ENCODE measurements at places on chromosomes 1 and 21. TPM values are rescaled to one million over a fixed set of nuclear protein-coding genes. Genes with fewer than 3 reads are reported as not detected.

- no peak for DNase-seq
These were observed 65.1 kb downstream of the COL18A1 start for GRCh38 chr21:45470087-45470515.

- no peak for DNase-seq
These were observed 23.9 kb upstream of the ABCA4 start for GRCh38 chr1:94144836-94145235.

GRCh38 chr1:213417846-213418245, 366.8 kb downstream of the RPS6KC1 start:
- DNase-seq: no peak

DNA sequence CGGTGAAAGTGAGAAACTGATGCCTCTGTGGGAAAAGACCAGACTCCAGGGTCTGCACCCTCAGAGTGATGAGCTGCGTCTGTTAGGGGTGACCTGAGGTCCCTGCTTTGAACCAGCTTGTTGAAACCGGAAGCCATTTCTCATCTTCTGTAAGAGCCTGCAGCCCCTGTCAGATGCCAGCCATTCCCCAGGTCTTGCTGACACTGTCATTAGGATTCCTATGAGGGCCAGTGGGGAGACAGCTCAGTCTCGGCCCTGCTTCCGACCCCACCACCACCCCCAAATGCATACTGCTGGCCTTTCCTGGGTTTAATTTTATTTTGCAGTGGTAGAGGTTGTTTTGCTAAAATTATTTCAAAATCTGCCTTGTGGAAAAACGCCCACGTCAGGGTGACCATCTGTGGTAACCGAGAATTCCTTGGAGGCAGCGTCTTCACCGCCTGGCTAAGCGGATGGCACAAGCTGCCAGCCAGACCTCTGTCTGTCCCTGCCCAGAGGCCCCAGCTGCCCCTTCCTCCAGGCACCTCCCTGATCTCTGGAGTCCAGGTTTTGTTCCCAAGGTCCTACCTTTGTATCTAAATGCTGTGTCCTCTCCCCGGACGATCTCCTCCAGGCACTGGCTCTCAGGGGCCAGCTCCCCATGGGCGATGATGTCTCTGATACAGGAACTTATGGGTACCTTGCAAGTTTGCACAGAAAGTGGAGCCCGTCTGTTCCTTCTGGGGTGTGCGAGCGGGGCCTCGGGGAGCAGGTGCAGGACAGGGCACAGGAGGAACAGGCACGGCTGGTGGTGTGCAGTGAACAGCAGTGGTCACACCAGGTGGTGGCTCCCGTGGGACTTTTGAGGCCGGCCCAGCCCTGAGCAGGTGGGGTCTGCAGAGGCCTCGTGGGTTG, 49.9 kb downstream of the PRKCZ start:
- no peak for DNase-seq

- no peak for DNase-seq
These were observed 115.2 kb upstream of the TSPAN2 start for GRCh38 chr1:115204513-115204912.

DNA sequence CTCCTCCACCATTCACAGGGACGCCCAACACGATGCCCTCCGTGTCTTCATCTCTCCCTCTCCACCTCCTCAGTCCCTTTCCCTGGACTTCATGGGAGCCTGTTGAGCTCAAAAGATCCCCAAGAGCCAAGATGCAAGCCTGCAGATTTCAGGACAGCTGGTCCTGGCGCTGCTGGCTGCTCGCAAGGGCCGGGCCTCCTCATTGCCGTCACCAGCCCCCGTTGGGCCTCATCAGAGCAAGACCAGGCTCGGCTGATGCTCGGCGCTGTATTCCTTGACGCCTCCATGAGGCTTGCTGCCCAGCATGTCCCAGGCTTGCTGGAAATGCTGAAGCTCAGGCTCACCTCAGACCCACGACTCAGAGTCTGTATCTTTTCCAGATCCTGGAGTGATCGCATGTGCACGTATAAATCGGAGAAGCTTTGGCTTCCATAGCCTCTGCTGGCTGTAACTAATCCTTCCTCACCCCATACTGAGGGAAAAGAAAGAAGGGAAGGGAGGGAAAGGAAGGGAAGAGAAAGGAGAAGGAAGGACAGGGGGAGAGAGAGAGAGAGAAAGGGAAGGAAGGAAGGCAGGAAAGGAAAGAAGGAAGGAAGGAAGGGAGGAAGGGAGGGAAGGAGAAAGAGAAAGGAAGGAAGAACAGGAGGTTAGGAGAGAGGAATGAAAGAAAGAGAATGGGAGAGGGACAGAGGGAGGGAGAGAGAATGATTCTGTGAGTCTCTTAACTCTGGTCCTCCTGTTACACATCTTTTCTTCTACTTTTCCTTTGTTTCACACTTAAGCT, 94.6 kb downstream of the KCNJ15 start:
- no peak for DNase-seq

GRCh38 chr1:192812420-192813209, 3.8 kb downstream of the RGS2 start:
- DNase-seq: no peak

- no peak for DNase-seq
These were observed 2.1 kb upstream of the A3GALT2 start for GRCh38 chr1:33322870-33323585.

DNA sequence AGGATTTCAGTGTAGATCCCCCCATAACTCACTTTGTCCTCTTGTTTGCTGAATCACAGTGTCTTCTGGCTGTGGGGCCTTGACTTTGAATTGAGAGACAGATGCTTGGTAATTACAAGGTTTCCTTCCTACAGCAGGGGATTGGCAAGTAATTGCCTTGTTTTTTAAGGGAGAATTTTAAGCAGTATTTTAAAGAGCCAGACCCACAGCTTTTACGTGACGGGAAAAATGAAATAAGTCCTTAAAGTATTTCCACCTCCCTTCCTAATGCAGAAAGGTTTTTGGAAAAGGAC, 41.0 kb downstream of the PGBD5 start:
- DNase-seq: no peak

DNA sequence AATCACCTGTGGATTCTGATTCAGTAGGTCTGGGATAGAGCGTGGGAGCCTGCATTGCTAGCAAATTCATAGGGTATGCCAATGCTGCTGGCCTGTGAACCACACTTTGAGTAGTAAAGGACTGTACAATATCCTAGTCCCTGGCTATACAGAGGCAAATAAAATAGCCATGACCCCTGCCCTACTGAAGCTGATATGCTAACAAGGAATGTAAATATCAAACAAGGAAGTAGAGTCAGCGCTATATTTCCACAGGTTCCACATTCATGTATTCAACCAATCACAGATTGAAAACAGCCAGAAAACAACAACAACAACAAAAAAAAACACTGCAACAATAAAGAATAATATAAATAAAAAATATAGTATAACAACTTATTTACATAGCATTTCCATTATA, 77.8 kb downstream of the TM2D1 start:
- no peak for DNase-seq

DNA sequence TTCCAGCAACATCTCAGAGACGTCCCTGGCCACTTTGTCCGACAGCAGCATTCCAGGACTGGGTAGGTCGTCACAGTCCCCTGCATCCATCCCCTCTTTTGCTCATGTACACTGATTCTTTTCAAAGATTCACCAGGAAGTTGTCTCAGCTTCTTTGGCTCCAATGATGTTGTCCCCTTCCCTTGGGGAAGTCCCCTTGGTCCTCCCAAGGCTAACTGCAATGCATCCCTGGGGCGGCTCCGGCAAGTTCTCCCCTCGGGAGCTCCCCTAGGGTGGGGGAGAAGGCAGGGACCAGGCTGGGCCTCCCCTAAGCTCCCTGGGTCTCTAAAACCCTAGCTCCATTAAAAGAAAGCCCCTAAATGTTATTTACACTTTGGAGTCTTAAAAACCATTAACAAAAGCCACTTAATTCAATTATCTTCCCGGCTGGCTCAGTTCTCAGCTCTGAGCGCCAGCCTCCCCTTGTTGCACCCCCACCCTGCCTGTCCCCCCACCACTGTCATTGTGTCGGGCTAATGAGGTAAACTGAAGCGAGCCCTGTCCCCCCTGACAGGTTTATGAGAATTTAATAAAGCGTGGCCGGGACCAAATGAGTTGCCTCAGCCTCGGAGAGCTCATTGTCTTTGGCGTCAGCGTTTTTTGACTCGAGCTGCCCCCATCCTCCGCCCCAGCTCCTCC, 25.3 kb downstream of the KNCN start:
- DNase-seq: no peak

DNA sequence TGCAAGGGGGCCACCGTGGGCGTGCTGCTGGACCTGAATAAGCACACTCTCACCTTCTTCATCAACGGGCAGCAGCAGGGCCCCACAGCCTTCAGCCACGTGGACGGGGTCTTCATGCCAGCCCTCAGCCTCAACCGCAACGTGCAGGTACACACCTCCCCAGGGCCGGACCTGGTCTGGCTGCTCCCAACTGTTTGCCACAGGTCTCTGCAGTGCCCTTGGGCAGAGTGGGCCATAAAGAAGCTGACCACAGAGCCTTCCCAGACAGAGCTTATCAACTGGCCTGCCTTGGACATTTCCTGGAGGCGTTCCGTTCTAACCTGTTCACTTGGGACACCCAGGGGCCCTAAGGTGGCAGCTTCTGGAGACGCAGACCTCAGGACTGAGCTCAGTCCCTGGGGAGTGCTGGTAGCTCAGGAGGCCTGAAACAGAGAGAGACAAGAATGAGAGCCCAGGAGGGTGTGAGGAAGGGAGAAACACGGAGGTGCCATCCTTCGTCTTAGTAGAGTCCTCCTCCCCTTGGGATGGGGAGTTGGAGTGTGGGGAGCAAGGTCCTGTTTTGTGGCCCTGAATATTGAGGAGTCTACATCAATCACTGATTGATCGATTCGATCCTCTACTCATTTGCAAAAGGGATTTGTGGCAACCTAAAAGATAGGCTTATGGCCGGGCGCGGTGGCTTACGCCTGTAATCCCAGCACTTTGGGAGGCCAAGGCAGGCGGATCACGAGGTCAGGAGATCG, 27.0 kb upstream of the GNPAT start:
- no peak for DNase-seq

- no peak for DNase-seq
These were observed 24.8 kb upstream of the KCNE1 start for GRCh38 chr21:34536820-34537219.

GRCh38 chr1:154956544-154956941, 644 bp upstream of the PBXIP1 start:
- DNase-seq: no peak

- no peak for DNase-seq
These were observed 18.4 kb downstream of the MTX1 start for GRCh38 chr1:155226910-155227260.

DNA sequence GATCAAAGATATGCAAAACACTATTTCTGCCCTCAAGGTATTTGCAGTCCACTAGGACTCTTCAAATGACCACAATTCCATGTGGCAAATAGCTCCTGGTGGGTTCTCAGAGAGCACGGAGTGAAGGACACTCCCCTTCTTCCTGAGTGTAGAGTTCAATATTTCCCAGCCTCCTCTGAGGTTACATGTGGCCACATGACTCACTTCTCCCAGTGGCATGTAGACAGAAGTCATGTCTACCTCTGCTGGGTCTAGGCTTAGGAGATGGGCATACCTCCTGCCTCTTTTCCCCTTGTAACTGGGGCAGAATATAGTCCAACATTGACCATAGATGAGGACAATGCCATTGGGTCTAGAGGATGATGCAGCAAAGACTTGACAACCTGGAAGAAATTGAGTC, 191.4 kb downstream of the MIS18A start:
- no peak for DNase-seq

- no peak for DNase-seq
These were observed 26.3 kb upstream of the RGS18 start for GRCh38 chr1:192131914-192132313.

DNA sequence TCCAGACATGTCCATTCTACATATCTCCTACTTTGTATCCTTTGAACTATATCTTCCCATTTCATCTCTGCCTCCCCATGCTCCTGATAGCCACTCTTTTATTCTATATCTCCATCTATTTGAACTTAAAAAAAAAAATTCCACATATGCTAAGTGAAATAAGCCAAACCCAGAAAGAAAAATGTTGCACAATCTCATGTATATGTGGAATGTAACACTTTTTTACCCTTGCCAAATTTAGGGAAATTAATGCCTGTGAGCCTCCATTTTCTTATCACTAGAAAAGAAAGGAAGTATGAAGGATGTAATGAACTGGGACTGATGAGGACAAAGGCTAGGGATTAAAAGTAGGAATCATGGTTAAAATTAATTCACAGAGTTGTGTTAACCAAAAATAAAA, 53.5 kb downstream of the RGS13 start:
- DNase-seq: no peak

GRCh38 chr1:67162954-67163353, 3.3 kb upstream of the IL23R start:
- no peak for DNase-seq

- DNase-seq: no peak
These were observed 26.1 kb upstream of the SLAMF6 start for GRCh38 chr1:160548960-160549664.

- DNase-seq: no peak
These were observed 3.2 kb upstream of the SETD4 start for GRCh38 chr21:36063375-36064084.

DNA sequence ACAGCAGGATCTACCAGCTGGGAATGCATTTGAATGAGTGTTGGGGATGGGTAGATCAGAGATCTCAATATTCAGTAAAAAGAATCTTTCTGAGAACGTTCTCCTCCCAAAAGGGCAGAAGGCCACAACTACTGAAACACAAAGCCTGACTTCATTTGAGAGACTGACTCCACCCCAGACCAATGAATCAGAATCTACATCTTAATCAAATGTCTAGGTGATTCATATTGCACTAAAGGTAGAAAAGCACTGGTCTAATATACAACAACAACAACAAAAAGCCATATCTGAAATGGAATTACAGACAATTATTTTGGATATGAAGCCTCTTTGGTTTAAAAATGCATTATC, 123.9 kb downstream of the SMYD3 start:
- DNase-seq: no peak

Gene KAZN
- total RNA-seq: 1.2 TPM

Gene NT5C1A
- not detected for total RNA-seq

Gene DDAH1
- total RNA-seq: 0.07 TPM

Gene SLC26A9
- total RNA-seq: not detected

Gene KISS1
- not detected for total RNA-seq

Gene WNT3A
- total RNA-seq: not detected

Gene RIPK4
- total RNA-seq: not detected

Gene FCER1A
- total RNA-seq: 6.5 TPM

Gene KCNE2
- total RNA-seq: not detected

Gene PKP1
- total RNA-seq: not detected

Gene TAF12
- total RNA-seq: 17.9 TPM

Gene TLCD4
- not detected for total RNA-seq

Gene LCA5L
- total RNA-seq: not detected
